ENCODE measurements at places on chromosomes 12 and 14. TPM values are rescaled to one million over a fixed set of nuclear protein-coding genes. Genes with fewer than 3 reads are reported as not detected.

GRCh38 chr12:100468126-100468525, 5.5 kb upstream of the NR1H4 start:
- DNase-seq: no peak

DNA sequence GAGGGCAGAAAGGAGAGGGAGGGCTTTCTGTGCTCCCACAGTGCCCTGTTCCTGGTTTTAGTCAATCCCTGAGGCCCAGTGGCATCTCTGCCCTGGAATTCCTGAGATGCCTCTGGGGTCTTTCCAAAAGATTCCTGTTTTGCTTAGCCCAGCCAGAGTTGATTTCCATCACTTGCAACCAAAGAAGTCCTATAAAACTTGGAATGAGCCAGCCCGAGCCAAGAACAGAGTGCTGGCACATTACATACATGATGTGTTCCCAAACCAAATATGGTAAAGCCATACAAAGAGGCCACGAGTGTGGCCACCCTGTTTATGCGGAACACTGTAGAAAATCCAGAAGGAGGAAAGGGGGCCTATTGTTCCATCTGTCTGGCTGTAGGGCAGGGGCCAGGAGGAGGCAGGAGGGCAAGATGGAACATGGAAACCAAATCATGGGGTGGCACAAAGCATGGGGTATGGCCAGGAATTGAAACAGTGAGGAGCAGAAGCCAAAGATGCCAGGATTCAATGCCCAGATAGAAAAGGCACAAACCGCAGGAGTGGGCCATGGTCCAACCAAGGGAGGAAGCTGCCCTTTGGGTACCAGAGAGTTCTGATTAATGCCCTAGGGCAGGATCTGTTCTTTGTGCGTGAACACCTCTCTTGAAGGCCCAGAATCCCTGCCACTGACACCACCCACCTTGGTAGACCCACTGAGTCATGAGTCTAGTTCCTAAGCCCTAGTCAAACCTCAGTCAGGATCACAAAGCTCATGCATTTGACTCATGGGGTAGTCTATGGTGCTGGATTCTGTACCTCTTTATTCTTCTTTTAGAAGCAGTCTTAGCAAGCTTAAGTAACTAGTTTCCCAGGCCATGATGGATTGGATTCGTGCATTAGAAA, 75.2 kb downstream of the LRRC74A start:
- DNase-seq: no peak

GRCh38 chr12:12219664-12220063, 47.2 kb downstream of the LRP6 start:
- no peak for DNase-seq

GRCh38 chr14:104694475-104694950, 5.1 kb downstream of the INF2 start:
- DNase-seq: no peak

DNA sequence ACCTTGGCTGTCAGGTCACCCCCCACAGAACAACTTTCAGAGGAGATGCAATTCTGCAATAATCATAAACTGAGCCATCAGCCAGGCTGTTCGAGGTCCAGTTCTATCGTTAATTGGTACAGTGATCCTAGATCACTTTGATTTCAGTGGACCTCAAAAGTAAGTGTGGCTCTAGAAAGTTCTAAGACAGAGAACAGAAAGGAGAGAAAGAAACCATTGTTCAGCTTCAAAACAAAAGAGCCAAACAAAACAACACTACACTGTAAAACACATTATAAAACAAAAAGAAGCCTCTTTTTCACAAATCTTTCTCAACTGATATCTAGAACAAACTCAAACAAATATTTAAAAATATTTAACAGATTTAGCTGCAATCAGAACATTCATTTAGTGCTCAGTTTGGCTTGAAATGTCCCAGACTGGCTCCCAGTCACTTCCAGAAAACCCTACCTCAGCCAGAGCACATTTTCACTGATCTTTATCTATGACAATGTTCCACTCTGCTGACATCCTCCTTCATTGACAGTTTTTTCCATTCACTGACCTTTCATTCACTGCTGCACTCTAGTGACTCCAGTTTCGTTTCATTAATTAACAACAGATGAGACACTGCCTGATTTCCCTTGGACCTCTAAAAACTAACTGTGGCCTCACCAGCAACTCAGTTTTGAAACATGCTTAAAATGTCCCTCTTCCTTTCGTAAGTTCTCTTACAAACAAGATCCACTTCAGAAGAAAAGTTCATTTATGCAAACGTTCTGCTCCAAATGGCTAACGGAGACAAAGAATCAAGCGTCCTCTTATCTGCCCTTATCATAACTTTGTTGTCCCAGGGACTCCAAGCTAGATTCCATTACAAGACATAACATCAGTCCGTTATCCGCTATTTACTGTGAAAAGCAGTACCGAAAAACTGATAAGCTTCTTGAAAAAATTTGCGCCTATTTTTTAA, 56.8 kb downstream of the DUSP16 start:
- DNase-seq: peak; percentile 49

GRCh38 chr12:120999191-121000120, 16.8 kb downstream of the C12orf43 start:
- DNase-seq: peak; percentile 40

DNA sequence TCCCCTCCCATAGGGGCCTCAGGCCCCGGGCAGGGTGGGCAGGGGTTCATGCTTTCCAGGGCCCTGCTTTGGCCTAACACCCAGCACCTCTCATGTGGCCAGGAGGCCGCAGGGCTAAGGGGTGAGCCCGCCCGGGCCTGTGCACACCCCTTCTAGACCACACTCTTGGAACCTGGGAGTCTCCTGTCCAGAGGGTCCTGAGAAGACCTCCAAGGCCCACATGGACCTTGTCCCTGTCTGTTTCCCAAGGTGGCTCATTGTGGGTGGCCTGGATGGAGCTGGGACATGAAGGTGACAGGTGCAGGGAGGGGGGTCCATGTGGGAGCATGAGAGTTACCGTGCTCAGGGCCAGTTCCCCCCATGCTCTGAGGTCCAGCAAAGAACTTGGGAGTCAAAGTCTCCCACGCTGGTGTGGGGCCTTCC, 11.6 kb downstream of the DLK1 start:
- DNase-seq: no peak

Gene TCL1B
- total RNA-seq: not detected

DNA sequence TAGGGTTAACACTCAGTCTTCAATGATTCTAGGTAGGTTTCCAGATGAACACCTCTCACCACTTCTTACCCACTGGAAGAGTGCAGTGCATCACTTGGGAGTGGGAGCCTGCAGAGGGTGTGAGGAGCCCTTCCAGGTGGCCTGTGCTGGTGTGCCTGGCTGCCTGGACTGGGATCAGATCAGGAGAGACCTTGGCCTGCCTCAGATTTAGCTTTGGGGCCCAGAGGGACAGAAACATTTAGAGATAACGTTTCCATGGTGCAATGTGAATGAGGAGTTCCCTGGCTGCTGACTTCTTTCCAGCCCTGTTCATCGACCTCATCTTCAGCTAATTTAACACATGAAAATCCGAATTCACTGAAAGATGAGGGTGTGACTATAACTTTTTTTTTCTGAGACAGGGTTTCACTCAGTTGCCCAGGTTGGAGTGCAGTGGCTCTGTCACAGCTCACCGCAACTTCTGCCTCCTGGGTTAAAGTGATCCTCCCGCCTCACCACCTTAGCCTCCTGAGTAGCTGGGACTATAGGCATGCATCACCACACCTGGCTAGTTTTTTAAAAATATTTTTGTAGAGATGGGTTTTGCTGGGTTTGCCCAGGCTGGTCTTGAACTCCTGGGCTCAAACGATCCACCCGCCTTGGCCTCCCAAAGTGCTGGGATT, 53.6 kb downstream of the SUSD6 start:
- DNase-seq: no peak

GRCh38 chr14:75259510-75259855, 19.1 kb upstream of the FOS start:
- peak; percentile 62 for DNase-seq

DNA sequence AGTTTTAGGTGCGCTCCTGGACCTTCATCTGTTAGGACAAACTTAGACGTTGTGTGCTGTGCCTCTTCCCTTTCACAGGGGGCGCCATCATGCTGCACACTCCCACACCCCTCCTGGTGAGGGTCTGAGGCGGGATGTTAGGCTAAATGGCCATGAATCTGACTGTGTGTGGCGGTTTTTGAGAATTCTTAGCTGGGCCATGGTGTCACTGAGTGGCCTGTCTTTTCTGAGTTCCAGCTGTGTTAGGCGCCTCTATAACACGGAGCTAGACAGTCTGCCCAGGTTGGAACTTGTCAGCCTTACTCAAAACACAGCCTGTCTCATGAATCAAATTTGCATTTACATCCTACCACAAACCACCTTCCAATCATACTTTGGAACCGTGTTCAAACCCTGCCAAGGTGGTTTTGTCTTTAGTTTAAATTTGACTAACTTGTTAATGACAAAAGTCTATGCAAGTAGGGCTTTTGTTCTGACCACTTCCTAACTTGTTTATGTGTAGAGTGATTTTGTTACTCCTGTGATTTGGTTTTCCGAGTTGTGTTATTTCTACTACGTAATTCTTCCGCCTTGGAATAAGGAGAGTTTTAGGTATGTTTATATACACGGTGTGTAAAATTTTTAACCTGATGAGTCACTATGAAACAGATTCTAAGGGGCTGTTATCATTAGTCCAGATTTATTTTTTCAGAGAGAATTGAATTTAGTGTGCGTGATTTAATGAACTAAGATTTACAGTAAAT, 19.6 kb downstream of the ACVR1B start:
- DNase-seq: peak; percentile 81

GRCh38 chr12:32870716-32871115, 25.9 kb downstream of the PKP2 start:
- no peak for DNase-seq

GRCh38 chr14:53144244-53144643, 8.9 kb downstream of the DDHD1 start:
- DNase-seq: no peak

Gene ATG14
- total RNA-seq: 11.5 TPM

Gene MTHFD1
- 51.3 TPM for total RNA-seq

Gene RAB15
- 32.1 TPM for total RNA-seq

Gene KRT2
- total RNA-seq: not detected

GRCh38 chr14:25026476-25027137, 23.3 kb downstream of the STXBP6 start:
- no peak for DNase-seq

- no peak for DNase-seq
Observed at GRCh38 chr12:65756267-65756666, 68.0 kb upstream of the HMGA2 start.

DNA sequence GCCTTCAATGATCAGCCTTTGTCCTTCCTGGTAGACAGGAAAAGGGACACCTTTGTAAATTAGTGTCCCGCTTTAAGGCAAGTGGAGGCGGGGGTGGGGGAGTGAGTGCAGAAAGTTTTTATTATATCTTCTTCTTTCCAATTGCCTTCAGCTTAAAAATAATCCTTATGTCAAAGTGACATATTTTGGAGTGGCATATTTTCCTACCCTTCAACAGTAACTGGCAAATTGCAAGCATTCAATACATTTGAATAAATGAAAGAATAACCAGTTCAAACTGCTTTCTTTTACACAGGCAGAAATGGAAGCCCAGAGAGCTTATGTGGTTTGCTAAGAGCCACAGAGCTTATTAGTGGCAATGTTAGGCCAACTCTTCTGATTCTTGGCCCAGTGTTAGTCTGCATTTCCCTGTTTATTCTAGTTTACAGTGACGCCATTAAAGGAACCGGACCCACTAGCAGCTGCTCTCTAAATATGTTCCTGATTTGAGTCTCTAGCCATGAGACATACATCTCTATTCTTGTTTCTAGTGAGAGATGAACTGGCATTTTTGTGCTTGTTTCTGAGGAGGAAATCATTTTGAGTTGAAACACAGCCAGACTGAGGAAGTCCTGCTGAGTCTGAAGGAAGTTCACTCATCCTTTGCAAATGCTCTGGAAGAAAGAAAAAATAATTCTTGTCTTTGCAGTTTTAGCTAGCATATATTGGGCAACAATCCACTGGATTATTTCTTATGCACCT, 468.7 kb downstream of the NOVA1 start:
- DNase-seq: no peak

- DNase-seq: no peak
Observed at GRCh38 chr14:102389246-102389645, 26.5 kb downstream of the TECPR2 start.

DNA sequence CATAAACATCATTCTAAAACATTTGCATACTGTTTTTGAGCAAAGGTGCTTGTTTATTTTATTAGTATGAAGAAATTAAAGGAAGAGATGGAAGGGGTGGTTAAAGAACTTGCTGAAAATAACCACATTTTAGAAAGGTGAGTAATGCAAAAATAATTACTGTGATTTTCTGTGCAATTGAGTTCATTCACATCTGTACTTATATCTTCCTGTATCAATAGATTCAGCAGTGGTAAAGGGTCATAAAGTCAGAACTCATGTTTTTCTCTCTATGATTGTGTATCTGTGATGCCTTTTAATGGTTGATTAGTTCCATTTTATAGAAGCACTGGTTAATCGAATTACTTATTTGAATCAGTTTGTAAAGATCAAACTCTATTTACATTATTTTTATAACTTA, 46.0 kb downstream of the TBK1 start:
- no peak for DNase-seq

DNA sequence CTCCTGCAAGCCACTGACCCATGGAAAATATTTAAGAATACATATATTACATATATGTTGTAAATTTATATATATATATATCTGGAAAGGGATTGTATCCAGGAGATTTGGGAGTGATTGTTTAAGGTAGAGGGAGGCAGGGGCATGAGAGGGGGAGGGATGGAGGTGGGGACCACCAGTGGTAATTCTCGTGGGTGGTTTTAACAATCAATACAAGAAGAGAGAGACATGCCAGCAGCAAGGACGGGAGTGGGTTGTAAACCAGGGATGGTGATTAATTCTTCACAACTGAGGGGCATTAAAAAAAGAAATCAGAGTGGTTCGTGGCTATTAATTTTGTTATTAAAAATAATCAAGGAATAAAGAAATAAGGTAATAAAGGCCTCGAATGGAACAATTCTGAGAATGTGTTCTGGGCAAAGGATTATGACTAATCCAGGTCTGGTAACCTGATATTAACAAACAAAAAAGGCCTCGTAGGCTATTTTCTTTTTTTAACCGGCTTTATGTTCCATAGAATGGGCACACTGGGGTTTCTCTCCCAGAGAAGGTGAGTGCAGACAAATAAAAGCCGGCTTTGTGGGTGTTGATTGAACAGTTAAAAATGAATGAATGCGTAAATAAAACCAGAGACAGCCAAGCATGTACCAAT, 8.3 kb upstream of the RTL1 start:
- DNase-seq: no peak

All from astrocyte (in vitro differentiated cells and primary cell).